Activated T-cell treated with anti-CD3 and anti-CD28 coated beads, Interleukin-2, amount 50 U/mL, for 72 hours (primary cell): ENCODE measurements at places on chromosomes 2 and 18. TPM values are rescaled to one million over a fixed set of nuclear protein-coding genes. Genes with fewer than 3 reads are reported as not detected.

- no peak for DNase-seq
These were observed 216.6 kb downstream of the SPAG16 start for GRCh38 chr2:213500881-213501280.

The FOXI3 gene
- not detected for total RNA-seq

The VWA3B gene
- 0.21 TPM for total RNA-seq

DNA sequence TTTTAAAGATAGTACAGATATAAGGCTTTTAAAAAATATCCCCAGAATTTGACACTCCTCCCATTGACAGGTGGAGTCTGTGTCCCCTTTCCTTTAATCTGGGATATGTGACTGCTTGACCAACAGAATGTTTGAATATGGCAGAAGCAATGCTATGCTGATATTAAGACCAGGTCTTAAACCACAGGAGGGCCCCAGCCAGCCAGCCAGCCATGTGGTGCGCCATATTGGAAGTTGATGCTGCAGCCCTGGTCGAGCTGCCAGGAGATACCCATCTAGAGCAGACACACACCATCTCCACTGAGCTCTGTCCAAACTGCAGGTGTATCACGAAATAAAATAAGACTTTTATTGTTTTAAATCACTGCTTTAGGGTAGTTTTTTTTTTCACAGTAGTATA is 122.3 kb upstream of the CAB39 start:
- no peak for DNase-seq

- no peak for DNase-seq
These were observed 269.5 kb downstream of the NEDD4L start for GRCh38 chr18:58313491-58314032.

- DNase-seq: no peak
These were observed 129.4 kb upstream of the CNTNAP5 start for GRCh38 chr2:123895651-123896050.
